ENCODE measurements at places on chromosomes 1 and 21. TPM values are rescaled to one million over a fixed set of nuclear protein-coding genes. Genes with fewer than 3 reads are reported as not detected.
A peak's percentile ranks its signal among the peaks of the same experiment; 100 is the strongest.

GRCh38 chr1:161217831-161218230 is 2.7 kb downstream of the FCER1G start:
- no peak for DNase-seq

CHAF1B gene
- total RNA-seq = 1.8 TPM

DNA sequence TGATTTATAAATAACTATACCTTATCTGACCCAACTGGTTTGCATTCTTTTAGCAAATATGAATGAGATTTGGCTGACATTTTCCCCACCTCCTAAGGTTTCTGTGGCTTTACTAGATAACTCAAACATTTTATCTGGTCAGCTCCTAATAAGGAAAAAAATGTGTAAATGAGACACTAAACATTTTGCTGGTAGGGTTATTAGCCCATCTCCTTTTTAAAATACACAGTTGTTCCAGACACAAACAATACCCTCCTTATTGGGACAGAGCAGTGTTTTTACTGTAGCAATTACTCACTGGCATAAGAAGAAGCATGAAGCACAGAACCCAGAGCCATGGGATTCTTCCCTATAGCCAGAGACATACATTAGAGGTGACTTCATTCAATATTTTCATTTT is 53.8 kb upstream of the NUF2 start:
- DNase-seq = no peak

ADGRB2 gene
- 1.1 TPM for total RNA-seq

DNA sequence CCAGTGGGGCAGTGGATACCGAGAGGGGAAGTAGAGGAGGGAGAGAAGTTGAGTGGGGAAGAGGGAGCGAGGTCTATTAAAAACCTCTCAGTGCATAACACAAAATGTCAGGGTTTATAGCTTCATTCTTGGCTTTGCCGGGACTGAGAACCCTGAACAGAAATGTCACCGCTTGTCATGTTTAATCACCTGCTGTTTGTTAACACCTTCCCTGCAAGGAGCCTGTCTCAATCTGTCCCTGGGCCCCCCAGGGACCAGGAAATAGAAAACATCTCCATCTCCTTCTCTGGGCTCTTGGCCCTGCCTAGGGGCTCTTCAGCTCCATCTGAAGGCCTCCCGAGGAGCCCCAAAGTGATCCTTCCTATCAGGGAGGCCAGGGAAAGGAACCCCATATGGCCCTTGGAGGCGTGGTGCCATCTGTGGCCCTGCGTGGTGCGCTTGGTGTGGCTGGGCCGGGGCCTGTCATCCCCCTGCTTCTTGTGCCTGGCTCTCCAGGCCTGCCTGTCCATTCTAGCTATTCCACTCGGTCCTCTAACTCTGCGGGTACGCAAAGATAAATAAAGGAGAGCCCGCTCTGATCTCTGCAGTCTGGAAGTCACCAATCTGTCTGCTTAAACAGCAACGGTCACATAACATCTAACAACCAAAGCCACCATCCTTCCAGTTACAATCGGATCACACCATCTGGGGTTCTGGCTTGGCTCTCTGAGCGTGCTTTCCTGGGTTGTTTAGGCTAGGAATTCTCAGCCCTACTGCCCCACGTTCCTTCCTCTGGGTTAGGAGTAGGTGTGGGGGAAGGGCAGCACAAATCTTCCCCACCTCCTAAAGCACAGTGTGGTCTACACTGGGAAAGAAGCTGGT is 113.8 kb downstream of the CASZ1 start:
- no peak for DNase-seq

CRABP2 gene
- total RNA-seq = 2.1 TPM

LIN28A gene
- not detected for total RNA-seq

DNAI4 gene
- 19.9 TPM for total RNA-seq

- DNase-seq = no peak
These were observed 138.0 kb upstream of the CD34 start for GRCh38 chr1:208048904-208049303.

DNA sequence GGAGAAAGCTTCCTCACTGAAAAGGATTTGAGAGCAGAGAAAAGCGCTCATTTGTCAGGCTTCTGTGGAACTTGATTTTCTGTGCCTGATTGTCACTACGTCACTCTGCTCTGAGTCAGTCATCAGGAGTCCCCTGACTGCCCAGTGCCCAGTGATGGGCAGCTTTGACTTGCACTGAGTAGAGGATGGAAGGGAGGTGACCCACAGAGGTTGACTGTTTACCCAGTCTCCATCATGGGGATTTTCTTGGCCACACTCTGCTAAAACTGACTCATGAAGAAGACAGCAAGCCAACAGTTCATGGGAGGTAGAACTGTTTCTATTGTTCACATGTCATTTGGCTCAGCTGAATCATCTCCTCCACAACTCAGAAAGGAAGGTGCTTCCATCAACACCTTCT is 82.1 kb upstream of the DUSP10 start:
- DNase-seq = no peak

DNA sequence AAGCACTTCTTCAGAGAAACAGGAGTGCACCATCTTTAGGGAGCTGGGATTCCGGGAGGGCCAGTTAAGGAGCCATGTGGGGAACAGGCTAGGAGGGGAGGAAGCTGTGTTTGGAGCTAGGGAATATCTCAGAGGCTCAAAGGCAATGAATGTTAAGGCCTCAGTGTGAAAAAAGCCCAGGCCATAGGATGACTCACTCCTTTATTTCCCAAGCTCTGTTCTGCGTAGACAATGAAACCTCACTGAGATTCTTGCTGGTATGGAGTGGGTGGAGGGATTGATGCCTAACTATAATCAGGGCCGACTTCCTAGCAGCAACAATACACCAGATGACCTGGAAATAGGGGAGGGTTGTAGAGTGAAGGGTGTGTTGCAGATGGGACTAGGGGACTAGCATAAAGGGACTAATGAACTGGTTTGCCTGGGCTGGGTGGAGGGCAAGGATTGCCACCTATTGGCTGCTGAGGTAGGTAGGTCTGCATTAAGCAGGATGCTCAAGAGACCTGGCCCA is 2.1 kb downstream of the GNAT2 start:
- DNase-seq = no peak

APOBEC4 gene
- 3.0 TPM for total RNA-seq

- no peak for DNase-seq
These were observed 163.5 kb downstream of the PLXNA2 start for GRCh38 chr1:208080396-208081286.

DNA sequence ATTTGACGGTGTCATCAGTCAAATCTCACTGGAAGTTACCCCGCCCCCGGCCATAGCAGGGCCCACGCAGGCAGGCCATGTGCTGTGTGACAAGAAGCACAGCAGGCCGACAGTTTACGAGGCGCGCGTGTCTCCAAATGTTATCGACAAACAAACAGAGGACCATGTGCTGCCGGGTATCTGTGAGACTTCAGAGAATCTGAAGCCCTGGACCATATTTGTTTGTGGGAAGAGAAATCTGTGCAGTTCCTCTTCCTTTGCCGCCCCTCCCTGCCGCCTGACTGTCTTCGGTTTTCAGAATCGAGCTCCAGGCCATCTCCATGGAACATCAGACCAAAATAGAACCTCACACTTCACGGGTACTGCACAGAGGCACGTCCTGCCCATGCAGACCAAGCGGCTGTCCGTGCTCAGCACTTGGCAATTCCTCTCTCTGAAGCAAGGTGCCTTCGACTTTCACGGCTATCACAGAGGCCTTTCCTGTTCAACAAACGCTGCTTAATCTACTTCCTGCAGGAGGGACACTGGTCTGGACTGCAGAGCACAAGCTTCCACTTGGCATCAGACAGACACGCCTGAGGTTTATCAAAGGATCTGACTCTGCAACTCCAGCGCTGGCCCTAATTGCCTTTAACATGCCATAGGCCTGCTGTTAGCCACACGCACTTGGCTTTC is 135.7 kb upstream of the KRTAP19-8 start:
- peak; percentile 61 for DNase-seq

TEDDM1 gene
- not detected for total RNA-seq

DNA sequence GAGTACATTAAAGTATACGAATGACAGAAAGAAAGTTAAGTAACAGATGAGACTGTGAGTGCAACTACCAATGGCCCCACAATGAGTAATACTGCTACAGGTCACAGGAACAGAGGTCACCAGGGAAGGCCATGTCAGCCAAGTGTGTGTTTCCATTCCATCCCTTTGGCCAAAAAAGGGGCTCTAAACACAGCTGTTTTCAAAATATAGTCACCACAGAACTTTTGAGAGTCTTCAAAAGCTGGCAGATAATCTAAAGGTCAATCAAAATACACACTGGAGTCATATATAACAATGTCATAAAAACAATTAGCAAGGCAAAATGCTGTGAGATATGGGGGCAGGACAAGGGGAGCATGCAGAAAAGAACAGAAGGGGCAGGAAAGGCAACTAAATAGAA is 10.2 kb downstream of the USP24 start:
- no peak for DNase-seq

CD84 gene
- total RNA-seq = 24.1 TPM

C1orf115 gene
- 26.3 TPM for total RNA-seq

- DNase-seq = no peak
These were observed 256.9 kb upstream of the DPYD start for GRCh38 chr1:98177751-98178150.

- no peak for DNase-seq
These were observed 44.0 kb downstream of the TRIM62 start for GRCh38 chr1:33137800-33138199.

- no peak for DNase-seq
These were observed 4.8 kb upstream of the SLAMF9 start for GRCh38 chr1:159958719-159959380.

GRCh38 chr21:15893902-15894301 is 164.1 kb downstream of the USP25 start:
- no peak for DNase-seq

- no peak for DNase-seq
These were observed 12.2 kb upstream of the SLC44A3 start for GRCh38 chr1:94807742-94808491.

GRCh38 chr21:32886339-32886738 is 114.8 kb upstream of the PAXBP1 start:
- DNase-seq = no peak

- DNase-seq = peak; percentile 66
These were observed 60.6 kb downstream of the WNT9A start for GRCh38 chr1:227886993-227887696.

DNA sequence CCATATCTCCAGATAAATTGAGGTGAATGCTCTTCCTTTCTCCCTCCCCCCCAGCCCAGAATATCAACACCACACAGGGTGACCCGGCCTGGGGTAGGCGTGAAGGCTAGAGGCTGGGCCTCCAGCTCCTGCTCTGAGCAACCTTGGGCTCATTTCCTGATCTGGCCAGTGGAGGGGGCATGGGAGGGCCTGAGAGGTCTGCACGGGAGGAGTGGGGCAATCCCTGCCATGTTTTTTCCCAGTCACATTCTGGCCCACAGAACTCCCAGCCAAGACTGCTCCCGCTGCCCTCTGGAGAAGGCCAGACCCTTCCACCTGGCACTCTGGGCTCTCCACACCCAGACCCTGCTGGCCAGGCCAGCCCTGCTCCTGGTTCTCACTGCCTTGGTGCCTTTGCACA is 3.9 kb downstream of the CLDN19 start:
- no peak for DNase-seq

DNA sequence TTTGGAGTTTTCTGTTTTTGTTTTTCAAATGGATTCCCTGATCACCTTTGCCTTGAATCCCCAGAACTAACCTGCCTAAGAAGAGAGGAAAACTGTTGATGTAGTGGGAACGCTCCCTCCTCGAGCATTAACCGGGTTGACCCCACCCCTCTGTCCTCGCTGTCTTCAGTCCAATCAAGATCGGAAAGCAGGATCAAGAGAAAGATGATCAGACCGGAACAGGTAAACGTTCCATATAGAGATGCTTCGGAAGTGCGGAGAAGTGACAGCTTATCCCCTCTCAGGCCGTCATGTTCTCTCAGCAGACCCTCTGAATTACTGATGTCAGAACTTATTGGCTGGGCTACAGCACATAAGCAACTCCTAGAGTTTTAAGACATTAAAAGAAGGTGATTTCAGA is 800 bp upstream of the FAM163A start:
- no peak for DNase-seq

LCE1B gene
- total RNA-seq = not detected

- no peak for DNase-seq
These were observed 102.6 kb downstream of the ADSS2 start for GRCh38 chr1:244349103-244349531.

GRCh38 chr1:52233463-52233862 is 91.6 kb downstream of the ZFYVE9 start:
- no peak for DNase-seq

XPR1 gene
- total RNA-seq = 21.1 TPM

RSPO1 gene
- total RNA-seq = 4.3 TPM

- DNase-seq = no peak
These were observed 3.6 kb upstream of the SMPDL3B start for GRCh38 chr1:27931184-27931583.

- no peak for DNase-seq
These were observed 195.6 kb upstream of the CAMK1G start for GRCh38 chr1:209387969-209388329.

KISS1 gene
- total RNA-seq = not detected

DNA sequence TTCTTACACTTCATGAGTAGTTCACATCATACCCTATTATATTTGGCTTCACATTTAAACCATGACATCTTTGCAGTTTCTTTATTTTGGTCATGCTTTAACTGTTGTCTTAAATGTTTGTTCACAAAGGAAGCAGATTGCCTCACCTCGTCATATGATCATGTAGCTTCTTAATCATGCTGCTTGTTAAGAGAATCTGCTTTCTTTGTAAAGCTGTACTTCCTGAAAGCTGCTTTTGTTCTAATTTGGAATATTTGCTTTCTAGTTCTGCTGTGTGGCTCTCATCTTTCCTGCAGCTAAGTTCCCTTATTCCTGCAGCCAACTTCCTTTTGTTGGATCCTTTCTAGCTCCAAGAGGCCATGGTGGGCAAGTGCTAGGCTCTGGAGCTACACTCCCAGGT is 62.9 kb upstream of the SIM2 start:
- DNase-seq = no peak

SERTAD4 gene
- 4.3 TPM for total RNA-seq

DNA sequence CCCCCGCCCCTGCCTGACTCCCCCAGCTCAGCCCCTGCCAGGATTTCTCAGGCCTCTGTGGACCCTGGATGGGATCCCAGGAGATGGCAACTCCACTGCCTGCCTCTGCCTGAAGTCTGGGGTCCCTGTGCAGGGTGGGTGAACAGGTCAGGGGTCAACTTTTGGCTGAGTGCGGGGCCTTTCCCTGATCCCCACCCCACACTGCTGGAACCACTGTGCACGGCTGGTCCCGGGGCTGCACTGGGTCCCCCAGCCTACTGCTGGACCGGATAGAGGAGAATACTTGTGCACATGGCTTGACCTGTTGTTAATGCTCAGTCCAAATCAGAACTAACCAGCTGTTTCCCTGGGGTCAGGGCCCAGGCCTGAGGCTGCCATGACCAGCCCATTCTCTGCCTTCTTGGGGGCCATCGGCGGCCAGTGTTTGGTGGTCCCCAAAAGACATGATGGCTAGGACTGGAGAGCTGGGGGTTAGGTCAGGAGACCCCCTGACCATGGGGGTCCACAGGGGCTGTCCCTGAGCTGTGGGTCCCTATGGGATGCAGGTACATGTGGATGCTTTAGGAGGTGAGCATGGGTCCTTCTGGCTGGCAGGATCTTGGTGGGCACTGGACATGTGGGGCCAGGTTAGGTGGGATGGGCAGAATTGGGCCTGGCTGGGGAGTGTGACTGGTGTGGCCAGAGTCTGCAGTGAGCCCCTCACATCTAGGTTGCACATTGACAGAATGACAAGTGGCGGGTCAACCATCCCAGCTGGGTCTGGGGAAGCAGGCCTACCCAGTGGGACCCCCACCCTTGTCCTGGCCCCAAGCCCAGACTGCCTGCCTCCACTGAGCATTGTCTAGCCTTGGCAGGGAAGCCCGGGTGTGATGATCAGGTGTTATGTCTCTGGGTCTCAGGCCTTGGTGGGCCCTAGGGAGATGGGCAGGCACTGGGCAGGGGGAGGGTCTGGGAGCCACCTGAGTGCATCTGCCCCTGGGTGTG is 19.0 kb upstream of the ZNF678 start:
- DNase-seq = no peak

CRYAA gene
- total RNA-seq = not detected
